ENCODE measurements at places on chromosomes 2 and 18.

- DNase-seq = peak; percentile 46
Measured at GRCh38 chr2:120346667-120347358, 877 bp downstream of the INHBB start.

- no peak for DNase-seq
Measured at GRCh38 chr2:43104106-43104505, 122.3 kb downstream of the ZFP36L2 start.

- no peak for DNase-seq
Measured at GRCh38 chr2:63604666-63605065, 15.9 kb downstream of the MDH1 start.

GRCh38 chr2:40147360-40147759 lies 304.5 kb downstream of the SLC8A1 start:
- DNase-seq = no peak

GRCh38 chr18:369224-370015 lies 101.6 kb upstream of the THOC1 start:
- no peak for DNase-seq

DNA sequence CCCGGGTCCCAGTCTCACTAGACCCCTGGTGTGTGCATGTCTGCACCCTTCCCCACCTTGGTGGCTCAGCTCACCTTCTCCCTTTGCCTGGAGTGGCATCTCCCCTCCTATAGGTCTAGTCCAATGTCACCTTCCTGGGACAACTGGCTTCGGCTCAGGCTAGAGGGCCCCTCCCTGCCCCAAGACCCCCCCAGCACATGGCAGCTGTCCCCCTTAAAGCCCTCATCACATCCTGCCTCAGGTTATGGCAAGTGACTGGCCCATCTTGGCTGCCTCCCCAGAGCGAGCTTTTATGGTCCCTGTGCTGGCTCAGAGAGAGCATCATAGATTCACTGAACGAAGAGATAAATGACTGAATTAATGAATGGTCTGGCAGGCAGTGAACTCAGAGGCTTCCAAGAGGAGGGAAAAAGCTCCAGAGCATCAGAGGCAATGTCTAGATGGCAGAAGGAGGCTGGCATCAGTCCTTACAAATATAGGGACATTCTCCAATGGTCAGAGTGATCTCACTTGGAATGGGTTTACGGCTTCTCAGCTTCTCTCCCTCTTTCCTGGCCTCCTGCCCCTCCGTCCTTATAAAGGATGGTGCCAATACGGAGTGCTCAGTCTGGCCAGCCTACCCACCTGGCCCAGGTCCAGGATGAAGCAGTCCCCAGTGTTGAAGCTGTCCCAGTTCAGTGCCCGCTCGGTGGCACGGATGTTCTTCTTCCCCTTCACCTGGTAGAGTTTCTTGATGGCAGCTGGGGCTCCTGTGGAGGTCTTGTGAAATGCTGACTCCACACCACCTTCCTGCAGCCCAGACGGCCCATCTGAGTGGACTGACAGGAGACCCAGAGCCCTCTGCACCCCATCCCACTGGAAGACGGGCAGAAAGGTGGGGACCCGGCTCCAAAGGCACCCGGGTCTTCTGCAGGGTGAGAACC lies 9.4 kb downstream of the CAPG start:
- no peak for DNase-seq

- no peak for DNase-seq
Measured at GRCh38 chr2:204486805-204487204, 58.5 kb upstream of the PARD3B start.

GRCh38 chr2:240149943-240150784 lies 9.7 kb upstream of the OTOS start:
- DNase-seq = peak; percentile 40

DNA sequence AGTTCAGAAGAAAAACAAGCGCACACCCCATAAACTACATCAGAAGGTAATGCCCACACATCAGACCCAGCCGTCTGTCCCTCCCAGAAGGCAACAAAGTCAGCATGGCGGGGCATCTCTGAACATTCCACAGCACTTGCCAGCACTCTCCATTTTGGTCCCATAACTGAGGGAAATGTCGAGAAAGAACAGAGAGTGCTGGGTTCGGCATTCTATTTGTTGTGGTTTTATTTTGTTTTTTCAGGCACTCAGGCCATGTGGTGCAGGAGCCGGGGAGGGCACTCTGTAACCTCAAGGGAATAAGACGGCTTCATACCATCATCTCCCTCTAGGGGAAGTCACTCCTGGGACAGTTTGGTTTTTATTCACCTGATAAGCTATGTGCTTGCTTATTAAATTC lies 156.0 kb downstream of the SEPTIN10 start:
- no peak for DNase-seq

- DNase-seq = no peak
Measured at GRCh38 chr2:67642961-67643360, 245.8 kb downstream of the ETAA1 start.

- DNase-seq = no peak
Measured at GRCh38 chr2:95240091-95240490, 32.8 kb downstream of the ZNF892 start.

GRCh38 chr18:74937291-74937690 lies 271.6 kb downstream of the PTGR3 start:
- DNase-seq = no peak

GRCh38 chr18:7617738-7618422 lies 50.8 kb downstream of the PTPRM start:
- no peak for DNase-seq

GRCh38 chr2:110714452-110715224 lies 17.7 kb upstream of the ACOXL start:
- no peak for DNase-seq

GRCh38 chr2:166314022-166314759 lies 61.6 kb downstream of the SCN9A start:
- DNase-seq = no peak

DNA sequence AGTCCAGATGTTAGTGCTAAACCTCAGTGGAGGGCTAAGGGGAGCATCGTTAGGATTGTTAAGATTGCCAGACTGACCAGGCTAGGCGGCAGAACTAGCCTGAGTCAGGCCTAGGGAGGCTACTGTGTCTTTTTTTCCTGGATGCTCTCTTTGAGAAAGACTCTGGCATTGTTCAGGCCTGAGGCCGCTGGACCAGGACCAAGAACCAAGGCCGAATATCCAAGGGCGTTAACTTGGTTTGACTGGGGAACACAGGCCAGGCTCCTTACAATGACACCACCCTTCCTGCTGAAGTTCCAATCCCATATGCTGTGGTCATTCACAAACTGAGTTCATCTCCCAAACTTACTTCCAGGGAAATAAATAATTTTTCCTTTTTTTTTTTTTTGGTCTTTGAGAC lies 10.6 kb downstream of the HTRA2 start:
- no peak for DNase-seq

DNA sequence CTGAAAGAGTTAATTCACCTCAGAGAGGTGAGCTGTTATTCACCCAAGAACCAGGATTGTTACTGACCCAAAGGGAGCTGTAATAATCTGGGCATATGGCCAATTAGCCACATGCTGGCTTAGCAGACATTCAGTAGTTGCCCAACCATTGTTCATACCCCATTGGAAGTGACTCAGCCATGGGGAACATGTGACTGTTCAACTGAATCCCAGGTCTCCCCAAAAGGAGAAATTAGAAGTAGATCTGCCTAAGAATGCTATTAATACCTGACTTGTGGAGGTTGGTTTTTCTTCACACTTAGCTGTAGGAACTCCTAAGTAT lies 272.6 kb upstream of the UBE2E3 start:
- DNase-seq = no peak

- DNase-seq = no peak
Measured at GRCh38 chr2:12440731-12441130, 276.0 kb upstream of the TRIB2 start.

DNA sequence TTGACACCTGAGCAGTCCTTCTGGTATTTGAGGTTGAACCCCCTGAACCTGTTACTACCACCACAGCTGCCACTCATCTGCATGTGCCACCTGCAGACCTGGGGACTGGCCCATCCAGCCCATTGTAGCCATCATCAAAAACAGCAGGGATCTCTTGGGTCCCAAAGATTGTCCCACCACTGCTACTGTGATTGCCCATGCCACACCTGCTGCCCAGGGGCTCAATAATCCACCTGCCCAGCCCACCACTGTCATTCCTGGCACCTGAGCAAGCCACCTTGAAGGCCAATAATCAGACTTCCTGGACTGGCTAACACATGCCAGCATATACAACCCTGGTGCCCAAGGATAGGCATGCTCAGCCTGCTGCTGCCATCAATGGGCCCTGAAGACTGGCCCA lies 327.6 kb downstream of the CYRIA start:
- DNase-seq = no peak

DNA sequence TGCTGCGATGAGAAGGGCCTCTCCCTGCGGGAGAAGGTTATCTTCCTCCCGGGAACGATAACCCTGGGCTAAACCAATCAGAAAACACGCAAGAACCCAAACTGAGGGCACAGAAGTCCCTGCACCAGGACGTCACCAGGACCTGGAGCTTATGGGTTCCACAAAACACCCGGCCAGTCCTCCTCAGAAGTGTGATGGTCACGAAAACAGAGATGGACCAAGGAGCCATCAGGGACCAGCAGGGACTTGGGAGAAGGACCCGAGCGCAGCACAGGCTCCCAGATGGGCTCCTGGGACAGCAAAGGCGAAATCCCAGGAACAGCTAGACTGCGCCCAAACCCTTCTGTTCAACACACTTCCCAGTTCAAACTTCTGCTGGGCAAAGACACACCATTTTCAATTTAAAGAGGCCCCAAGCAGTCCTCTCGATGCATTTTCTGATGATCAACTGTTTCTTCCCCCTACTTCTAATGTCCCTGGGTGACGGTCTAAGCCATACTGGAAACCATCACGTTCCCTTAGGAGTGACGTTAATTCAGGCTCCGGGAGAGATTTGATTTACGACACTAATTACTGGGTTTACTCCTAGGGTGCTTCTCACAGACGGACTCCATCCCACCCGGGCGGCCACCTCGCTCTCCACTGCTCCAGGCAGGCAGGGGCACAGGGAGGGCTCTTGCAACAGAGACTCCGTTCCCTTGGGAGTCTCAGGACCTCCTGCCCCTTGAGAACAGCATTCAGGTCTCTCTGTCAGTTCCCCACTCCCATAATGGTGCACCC lies 29.2 kb downstream of the ZNF516 start:
- DNase-seq = no peak

DNA sequence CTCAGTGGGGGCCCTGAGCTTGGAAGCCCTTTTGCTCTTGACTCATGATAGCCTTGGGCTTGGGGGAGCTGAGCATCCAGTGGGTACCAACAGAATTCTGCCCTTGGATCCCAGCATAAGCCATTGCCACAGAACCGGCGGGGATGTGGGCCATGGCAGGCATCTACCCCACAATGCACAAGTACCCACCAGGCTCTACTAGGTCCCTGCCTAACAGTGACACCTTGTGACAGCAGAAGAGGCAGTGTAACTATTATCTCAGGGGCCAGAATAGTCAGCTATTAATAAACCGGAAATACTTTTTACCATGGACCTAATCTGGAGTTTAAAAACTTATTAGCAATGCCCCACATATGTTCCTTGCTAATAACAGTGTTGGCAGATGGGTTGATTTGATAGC lies 397.2 kb downstream of the TMEM182 start:
- no peak for DNase-seq

- no peak for DNase-seq
Measured at GRCh38 chr2:168220965-168221819, 26.2 kb downstream of the STK39 start.

- no peak for DNase-seq
Measured at GRCh38 chr2:133085646-133086045, 415.6 kb upstream of the LYPD1 start.

GRCh38 chr2:1676091-1676912 lies 68.0 kb downstream of the PXDN start:
- DNase-seq = no peak

GRCh38 chr2:171342067-171342413 lies 91.8 kb downstream of the METTL8 start:
- DNase-seq = no peak

- no peak for DNase-seq
Measured at GRCh38 chr2:147525819-147526489, 318.9 kb upstream of the ACVR2A start.

DNA sequence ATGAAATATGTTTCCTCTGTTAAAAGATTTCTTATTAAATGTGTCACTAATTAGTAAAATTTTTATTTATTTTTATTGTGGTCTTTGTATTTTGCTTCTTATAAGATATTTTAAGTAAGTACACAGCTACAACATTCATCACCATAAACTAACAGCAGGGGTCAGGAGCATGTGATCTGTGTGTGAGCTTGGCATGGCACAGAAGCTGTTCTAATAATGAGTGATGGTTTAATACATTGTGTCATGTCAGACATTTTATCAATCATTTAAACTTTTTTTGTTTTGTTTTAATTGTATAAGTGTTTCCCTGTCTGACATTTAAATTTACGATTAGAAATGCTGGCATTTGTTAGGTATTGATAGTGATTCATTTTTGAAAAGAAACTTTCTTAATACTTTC lies 585.4 kb downstream of the DSC3 start:
- DNase-seq = no peak

- no peak for DNase-seq
Measured at GRCh38 chr2:23843051-23843976, 83.6 kb downstream of the ATAD2B start.

GRCh38 chr2:227888289-227888688 lies 16.9 kb downstream of the DAW1 start:
- DNase-seq = no peak

DNA sequence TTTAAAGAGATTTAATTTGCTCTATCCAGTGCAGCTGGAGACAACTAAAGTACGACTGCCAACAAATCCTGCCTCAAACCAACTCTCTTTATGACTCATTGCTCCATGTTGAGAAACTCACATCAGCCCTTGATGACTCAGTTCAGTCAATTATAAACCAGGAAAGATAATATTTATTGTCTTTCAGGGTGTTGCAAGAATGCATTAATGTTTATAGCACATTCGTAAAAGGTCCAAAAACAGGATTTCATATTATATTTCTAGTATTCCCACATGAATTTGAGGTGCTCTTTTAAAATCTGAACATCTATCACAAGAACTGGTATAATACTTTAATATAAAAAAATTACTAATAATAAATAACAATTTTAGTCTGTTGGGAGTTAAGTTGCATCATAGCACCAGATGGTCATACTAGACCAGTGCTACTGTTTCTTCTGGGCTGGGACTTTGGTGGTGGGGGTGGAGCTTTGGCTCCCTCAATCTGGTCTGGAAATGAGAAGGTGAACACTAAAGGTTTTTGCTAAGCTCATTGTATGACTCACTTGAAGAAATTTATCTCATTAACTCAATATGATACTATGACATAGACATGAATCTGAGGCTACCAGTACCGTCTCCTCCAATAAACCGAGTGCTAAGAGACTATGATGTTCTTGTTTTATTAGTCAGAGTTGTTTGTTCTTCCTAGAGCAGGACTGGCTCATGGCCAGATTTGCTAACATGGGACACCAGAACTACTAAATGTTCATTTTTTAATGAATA lies 26.6 kb upstream of the MAP3K20 start:
- no peak for DNase-seq

All from anterior cingulate cortex (tissue), 58 donors.